ENCODE measurements at places on chromosomes 4 and X.

DNA sequence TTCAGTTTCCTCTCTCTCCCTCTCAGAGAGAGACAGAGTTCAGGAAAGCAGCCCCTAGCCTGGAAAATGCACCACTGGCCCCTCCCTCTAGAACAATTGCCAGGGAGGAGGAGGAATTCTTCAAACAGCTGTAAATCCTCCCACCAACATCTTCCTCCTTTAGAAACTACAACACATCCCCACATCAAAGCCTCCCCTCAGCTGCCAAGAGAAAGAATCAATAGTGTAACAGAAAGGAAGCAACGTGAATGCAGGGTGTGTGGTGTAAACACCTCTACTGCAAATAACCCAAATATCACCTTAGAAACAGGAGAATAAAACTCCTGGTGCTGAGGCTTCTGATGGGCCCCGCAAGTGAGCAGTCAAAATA lies 249.9 kb upstream of the GATB start:
- no peak for DNase-seq

DNA sequence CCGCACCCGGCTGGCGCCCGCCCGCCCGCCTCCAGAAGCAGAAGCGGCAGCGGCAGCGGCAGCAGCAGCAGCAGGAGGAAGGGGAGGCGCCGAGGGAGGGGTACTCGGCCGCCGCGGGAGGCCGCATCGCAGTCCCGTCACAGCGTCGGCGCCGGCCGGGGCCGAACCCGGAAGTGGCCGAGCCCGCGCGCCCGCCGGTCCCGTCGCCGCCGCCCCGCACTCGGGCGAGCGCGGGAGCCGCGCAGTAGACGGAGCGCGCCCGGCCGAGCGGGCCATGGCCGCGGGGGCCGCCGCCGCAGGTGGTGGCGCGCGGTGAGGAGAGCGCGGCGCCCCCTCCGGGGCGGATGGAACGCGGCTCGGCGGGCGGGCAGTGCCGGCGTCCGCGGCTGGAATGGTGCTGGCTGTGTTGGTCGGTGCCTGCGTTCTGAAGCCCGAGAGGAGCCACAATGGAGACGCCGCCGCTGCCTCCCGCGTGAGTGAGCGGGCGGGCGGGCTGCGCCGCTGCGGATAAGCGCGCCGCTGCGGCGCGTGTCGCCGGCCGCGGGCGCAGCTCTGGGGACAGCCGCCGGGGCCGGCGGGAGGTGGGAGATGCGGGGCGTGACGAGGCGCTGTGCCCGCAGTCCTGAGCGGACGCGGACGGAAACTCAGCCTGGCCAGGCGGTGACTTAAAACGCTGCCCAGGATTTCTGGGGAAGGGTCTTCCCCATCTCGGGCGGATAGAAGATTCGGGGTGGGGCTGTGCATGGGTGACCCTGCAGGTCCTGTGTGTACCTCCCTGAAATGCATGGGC lies at the start of gene KLHL2:
KLHL2 (plus strand) TSS at position 131 of the 790 bp plus-strand sequence; CDS start at position 447, 316 bp downstream.
- DNase-seq = no peak

- no peak for DNase-seq
Measured at GRCh38 chr4:72557021-72557420, 12.0 kb downstream of the ADAMTS3 start.

- no peak for DNase-seq
Measured at GRCh38 chrX:77298296-77298695, 148.9 kb upstream of the FGF16 start.

DNA sequence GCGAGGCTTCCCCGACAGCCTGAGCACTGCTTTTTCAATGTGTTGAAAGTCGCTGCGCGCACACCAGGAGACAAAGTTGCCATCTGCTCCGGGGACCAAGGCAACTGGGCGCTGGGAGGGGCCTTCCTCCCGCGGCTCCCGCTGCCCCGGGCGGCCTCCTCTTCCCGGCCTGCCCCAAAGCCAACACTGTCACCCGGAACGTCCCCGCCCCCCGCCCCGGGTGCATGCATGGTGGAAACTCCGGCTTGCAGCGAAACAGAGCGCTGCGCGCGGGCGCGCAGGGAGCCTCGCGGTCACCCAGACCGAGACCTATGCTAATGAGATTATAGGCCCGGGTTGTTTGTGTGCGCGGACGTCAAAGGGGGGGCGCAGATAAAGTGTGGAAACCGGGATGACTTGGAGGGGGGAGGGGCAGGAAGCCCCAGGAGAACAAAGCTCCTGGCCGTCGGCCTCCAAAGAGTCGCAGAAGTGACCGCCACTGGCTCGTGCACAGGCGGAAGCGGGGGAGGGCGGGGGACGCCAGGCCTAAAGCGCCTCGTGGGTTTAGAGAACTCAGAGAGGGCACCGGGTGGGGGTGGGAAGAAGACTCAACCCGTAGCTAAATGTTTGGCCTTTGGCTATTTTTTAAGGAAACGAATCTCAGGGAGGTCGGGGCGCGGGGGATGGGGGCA lies 88.8 kb downstream of the BCOR start:
- DNase-seq = no peak

GRCh38 chr4:48321312-48321711 lies 20.0 kb upstream of the SLAIN2 start:
- no peak for DNase-seq

DNA sequence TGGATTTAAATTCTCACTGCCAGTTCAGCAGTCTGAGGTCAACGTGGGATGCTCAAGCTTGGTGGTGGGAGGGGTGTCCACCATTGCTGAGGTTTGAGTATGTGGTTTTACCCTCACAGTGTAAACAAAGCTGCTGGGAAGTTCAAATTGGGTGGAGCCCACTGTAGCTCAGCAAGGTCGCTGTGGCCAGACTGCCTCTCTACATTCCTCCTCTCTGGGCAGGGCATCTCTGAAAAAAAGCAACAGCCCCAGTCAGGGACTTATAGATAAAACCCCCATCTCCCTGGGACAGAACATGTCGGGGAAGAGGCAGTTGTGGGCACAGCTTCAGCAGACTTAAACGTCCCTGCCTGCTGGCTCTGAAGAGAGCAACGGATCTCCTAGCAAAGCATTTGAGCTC lies 14.9 kb upstream of the RRAGB start:
- no peak for DNase-seq

GRCh38 chrX:14927401-14927800 lies 54.2 kb downstream of the MOSPD2 start:
- DNase-seq = no peak

- no peak for DNase-seq
Measured at GRCh38 chr4:37757761-37758160, 68.7 kb upstream of the PGM2 start.

DNA sequence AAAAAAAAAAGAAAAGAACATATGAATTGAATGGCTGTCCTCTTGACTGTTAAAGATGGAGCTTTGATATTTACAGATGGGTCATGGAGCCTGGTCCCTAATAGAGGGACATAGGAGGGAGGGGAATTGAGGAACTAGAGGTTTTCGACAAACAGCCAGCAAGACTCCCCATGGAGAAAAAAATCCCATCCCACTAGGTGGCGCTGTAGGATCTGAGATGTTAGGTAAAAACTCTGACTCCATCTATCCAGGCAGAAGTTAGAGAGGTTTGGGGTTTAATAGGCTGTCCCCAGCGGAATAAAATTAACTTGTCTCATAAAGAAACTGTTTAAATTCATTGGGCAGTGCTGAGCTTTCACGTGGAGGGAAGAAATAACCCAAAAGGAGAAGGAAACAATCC lies 45.9 kb downstream of the HMGB2 start:
- no peak for DNase-seq

DNA sequence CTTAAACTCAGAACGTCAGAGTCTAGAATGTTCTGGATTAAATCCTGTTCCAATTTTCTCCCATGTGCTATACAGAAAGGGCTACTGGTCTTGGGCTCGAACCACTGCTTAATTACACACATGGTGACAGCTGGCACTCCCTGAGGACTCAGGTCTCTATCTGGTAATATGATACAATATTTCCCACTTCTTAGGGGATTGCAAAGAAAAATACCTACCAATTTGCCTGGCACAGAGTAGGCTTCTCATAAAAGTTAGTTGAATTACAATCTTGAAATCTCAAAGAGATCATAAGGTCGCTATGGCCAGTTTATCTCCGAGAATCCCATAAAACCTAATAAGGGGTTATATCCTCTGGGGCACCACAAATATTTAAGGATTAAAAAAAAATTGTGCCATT lies 8.6 kb downstream of the GPM6B start:
- no peak for DNase-seq

DNA sequence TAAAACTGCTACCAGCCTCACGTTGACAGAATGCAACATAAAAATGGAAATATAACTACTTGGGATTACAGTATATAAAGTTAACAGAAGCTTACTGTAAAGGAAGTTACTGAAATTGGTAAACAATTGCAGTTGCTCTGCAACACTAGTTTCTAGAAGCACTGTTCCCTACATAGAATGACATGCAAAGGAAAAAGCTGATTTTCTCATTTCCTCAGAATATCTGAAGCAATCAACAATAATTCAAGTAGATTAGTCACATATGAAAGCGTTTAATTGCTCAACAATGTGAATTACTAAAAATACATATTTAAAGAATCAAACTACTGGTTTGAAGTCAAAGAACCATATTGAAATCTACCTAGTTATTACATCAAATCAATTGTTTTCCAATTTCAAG lies 31.8 kb downstream of the PDGFC start:
- DNase-seq = no peak

DNA sequence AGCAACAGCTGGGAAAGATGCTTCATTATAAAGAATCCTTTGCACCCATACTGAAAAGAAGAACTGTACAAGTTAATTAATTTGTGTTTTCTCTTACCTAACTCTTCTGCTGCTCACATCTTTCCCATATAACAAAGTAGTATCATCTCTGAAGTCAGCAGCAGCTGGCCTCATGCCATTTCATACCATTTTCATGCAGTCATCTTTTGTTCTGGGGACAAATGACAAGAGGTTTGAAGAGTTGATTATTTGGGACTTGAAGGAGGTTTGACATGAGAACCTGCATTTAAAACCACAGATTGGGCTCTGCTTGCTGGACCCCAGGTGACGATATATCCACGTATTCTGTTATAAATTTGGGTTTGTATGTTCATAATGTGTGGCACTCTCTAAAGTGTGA lies 430.3 kb downstream of the SPRY1 start:
- no peak for DNase-seq

DNA sequence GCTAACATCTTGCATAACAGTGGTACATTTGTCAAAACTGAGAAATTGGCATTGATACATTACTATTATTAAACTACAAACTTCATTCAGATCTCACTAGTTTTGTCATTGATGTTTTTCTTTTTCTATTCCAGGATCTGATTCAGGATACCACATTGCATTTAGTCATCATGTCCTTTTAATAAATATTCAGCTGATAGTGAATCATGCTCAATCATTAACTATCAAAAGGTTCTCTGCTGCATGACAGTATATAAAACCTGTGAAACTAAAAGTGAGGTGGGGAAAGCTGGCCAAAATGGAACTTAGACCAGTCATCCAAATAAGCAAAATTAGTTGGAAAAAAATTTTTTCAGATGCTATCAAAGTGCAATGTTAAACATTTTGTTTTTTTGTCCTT lies 28.1 kb upstream of the HS6ST2 start:
- no peak for DNase-seq

DNA sequence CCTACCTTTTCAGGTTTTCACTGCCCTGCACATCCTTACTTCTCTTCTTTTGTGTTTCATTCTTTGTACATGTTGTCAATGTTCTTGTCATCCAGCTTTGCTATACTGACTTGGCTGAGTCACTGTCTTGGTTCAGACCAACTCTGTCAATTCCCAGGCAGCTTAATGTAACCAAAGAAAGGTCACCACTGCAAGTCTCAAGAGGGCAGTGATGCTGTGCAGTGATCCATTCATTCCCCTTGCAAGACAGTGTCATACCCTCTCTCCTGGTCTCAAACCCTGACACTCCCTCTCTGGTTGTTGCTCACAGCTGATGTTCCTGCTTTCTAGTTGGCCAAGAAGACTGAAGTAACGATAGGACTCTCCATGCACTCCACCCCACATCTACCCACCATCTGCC lies 17.5 kb downstream of the RAB39B start:
- DNase-seq = no peak

DNA sequence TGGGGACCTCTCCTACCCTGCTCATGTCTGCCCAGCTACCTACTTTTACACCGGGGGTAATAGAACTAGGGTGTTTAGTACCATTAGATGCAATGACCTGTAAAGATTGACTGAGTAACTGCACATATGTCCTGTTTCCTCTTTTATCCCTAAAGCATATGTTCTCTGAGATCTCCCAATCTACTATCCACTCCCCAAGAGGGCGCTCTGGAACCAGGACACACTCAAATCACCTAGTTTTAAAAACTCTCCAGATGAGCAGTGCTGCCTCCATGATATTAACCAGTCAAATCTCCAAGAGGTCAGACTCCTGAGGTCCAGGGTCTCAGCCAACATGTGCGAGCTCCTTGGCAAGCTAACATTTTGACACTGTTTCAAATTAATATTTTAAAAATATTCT lies 87.0 kb upstream of the TSPAN5 start:
- no peak for DNase-seq

DNA sequence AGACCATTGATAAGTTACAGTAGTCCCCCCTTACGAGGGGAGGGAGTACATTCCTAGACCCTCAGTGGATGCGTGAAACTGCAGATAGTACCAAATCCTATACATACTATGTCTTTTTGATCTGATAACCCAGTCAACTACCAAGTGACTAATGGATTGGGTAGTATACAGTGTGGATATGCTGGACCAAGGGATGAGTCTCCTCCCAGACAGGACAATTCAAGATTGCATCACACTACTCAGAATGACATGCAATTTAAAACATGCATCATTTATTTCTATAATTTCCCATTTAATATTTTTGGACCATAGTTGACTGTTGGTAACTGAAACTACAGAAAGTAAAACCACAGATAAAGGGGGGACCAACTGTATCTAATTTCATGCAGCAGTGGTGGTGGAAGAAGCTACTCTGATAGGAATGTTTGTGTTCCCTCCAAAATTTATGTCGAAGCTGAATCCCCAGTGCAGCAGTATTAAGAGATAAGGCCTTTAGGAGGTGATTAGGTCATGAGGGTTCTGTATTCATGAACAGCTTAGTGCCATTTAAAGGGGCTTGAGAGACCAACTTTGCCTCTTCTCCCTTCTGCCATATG lies 11.9 kb downstream of the HADH start:
- no peak for DNase-seq
